ENCODE measurements at places on chromosomes 13 and 19.
A peak's percentile ranks its signal among the peaks of the same experiment; 100 is the strongest.

- peak; percentile 66 for DNase-seq
Observed at GRCh38 chr19:56538761-56539263, at the start of gene ZFP28. Gene ZFP28, plus strand, starts transcription at chr19:56538948. Its CDS starts 71 bp downstream, at chr19:56539019.

DNA sequence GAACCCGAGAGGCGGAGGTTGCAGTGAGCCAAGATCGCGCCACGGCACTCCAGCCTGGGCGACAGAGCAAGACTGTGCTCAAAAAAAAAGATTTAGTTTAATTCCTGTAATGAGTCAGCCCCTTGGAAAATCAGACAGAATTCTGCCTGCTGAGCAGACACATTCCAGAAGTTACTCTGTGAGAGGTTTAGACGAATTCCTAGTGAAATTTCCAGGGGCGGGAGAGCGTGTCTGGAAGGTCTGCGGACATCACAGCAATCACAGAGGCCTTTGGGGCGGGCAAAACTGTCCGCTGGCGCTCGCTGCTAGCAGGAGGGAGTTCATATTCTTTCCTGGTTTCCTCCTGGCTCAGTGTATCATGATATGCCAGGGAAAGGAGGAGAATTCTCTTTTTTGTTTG is 17.5 kb downstream of the MISP start:
- no peak for DNase-seq

DNA sequence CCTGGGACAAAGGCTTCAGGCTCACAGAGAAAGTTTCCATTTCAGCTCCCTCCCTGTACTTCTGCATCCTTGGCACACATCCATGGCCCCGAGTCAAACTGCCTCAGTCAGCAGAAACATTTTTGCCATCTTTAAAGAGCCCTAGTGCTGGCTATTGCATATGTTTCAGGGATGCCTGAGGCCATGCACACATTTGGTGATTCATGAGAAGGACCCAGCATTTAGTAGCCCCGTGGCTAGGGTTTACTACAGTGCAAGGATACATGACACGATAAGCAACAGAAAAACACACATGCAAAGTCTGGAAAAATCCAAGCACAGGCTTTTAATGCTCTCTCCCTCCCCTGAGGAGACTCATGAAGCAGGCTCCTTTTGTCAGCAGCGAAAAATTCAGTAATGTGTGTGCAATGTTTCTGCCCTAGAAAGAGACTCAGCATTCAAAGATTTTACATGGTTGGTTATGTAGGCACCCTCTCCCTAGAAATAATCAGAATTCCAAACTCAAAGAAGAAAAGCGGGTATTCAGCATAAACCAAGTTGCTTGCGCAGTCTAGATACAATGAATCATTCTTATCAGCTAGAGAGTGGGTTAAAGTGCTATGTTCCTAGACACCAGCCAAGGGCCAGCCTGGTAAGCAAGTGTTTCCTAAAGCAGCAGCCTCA is 17.6 kb downstream of the ACOD1 start:
- DNase-seq, result no peak

DNA sequence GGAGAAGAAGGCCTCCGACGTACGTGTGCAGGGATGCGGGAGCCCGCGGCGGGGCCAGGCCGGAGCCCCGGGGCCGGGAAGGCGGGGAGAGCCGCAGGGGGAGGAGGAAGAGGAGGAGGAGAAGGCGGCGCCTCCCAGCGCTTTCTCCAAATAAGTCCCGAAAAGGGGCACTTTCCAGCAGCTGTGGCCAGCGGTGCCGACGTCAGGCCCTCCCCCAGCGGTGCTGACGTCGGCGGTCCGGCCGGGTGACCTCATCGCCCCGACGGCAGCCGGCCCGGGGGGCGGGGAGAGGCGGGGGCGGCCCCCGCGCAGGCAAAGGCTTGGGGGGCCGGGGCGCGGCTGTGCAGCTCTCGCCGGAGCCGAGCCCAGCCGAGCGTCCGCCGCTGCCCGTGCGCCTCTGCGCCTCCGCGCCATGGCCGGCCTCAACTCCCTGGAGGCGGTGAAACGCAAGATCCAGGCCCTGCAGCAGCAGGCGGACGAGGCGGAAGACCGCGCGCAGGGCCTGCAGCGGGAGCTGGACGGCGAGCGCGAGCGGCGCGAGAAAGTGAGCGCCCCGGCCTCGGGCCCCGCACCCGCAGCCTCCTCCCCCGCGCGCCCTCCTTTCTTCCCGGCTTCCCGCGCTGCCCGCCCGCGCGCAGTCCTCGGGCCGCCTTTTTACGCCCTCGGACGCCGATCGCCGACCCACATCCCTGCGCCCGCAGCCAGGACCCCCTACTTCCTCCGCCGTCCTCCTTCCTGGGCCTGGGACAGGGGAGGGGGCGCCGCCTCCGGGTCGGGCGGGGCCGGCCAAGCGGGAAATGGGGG is at the start of gene TPM4:
Gene TPM4, plus strand, starts transcription at position 342 of the 804 bp plus-strand sequence. Its CDS starts 71 bp downstream, at position 413.
- peak; percentile 86 for DNase-seq

GRCh38 chr13:97224544-97225300 is 2.6 kb downstream of the MBNL2 start:
- no peak for DNase-seq

DNA sequence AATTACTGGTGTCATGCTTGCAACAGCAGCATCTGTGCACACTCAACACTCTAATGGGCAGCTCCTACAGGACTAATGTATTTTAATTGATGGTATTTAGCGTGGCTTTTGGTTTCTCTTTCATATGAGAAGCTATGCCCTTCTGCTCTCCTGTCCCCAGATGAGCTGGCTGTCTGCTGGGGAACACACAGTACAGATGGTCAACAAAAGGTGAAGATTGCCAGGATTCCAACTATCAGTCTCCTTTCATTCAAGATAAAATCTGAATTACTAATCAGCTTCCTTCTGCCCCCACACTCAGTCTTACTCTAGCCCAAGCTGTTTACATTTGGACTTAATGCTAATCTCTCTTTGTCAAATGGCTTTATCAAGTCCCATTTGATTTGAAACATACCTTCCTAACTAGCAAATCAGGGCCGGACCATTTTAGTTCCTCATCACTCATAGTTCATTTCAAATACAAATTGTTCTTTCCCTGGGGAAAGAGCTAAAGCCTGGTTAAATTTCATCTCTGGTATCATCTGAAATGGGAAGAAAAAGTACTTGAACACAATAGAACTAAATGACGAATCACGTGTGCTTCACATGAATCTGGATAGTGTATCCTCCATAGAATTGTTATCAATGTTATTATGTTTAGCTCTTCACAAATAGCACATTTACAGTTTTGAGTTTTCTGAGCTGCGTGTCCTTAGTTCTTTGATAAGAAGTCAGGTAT is 988.0 kb downstream of the PCDH17 start:
- DNase-seq, result no peak
